ENCODE measurements at places on chromosomes 2 and 18.

DNA sequence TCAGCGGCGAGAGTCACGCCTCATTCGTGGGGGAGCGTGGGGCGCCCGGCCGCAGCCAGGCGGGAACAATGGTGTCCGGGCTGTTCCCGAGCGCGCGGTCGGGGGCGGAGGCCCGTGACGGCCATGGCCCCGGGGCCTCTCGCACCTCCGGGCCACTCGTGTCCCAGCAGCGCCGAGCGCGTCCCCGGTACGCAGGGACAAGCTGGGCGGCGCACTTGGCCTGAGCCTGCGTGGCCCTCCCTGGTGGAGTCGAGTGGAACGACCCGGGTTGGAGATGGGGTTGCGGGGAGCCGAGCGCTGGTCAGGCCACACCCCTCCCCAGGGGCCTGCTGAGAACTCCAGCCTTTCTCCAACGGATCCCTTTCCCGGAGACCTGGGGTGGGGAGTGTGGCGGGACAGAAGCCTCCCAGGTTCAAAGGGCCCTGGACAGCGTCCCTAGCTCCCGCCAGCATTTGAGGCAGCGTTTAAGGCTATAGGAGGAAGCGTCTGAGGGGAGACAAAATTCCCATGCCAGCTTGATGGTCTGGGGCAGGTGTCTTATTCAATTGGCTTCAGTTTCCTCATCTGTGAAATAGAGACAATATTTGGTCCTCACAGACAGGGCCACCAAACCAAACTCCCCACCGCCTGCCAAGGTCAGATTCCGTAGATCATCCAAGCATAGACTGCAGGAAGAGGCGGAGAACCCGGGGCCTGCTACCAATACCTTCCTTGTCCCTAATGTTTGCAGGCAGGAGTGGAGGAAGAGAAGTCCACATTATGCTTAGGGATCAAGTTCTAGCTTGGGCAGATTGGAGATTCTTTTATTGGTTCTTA, 553 bp downstream of the CNDP2 start:
- DNase-seq: no peak

GRCh38 chr18:8780227-8780626, 74.9 kb downstream of the MTCL1 start:
- DNase-seq: no peak

DNA sequence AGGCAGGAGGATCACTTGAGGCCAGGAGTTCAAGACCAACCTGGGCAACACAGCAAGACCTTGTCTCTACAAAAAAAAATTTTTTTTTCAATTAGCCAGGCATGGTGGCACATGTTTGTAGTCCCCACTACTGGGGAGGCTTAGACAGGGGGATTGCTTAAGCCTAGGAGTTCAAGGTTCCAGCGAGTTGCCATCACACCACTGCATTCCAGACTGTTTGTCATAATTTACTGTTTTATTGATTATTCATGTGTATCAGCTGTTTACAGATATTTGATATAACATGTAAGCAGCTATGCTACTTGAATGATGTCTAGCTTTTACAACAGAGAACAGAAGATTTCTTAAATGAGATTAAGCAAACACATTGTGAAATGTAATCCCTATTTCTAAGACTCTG, 35.3 kb downstream of the DSG2 start:
- no peak for DNase-seq

DNA sequence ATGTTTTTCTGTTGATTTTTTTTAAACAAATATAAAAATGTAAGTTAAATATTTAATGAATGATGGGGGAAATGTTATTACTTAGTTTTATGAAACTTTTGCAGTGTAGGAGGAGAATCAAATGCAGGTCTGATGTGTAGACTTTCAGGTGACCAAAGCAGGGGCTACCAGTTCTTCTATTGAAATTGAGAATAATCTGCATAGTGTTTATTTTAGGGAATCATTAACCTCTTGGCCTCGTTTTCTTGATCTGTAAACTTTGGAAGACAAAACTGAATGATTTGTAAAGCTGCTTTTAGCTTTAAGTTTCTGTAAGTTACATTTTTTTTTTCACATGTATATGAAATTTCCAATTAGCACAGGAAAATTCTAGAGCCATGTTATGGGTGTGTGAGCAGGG, 99.2 kb downstream of the R3HDM1 start:
- DNase-seq: no peak

GRCh38 chr18:50240080-50240563, 26.2 kb downstream of the CFAP53 start:
- no peak for DNase-seq

DNA sequence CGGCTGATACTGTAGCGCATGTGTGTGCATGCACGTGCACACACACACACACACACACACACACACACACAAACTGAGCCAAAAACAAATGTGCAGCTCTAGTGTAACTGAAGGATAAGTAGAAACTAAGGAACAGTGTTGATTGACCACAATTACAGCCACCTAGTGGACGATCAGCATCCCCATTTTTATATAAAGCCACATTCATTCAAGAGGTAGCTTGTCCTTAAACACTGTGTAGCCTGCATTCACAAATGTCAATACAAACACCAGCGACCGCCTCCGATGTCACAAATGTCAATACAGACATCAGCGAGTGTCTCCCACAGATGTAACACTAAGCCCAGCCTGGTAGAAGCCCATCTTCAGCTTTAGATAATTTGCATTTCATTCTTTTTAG, 167.4 kb downstream of the PTGR3 start:
- DNase-seq: no peak

DNA sequence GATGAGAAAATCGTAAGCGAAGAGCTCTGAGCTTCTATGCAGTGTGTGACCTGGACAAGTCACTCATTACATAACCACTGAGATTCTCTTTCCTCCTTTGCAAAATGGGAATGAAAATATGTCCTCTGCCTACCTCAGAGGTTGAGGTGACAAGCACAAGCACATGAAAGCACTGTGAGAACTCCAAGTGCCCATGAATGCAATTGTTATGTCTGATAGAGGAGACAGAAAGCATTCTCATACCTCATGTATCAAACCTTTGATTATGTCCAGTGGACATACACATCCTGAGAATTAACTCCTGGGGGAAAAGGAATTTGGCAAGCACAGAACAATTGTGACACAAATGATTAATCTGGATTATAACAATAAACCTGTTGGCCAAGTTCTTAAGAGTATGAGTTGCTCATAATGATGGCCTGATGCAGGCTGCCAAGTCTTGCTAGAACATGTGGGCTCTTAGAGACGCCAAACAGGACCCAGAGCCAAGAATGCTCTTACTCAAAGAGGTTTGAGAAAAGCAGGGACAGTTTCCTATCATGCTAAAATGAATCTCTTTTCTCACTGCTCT, 8.5 kb upstream of the RMDN2 start:
- DNase-seq: no peak

GRCh38 chr2:42147641-42148274, 21.4 kb upstream of the EML4 start:
- DNase-seq: no peak

GRCh38 chr2:171347591-171348032, 86.2 kb downstream of the METTL8 start:
- no peak for DNase-seq

GRCh38 chr2:153476816-153477635, 1.5 kb downstream of the RPRM start:
- peak; percentile 45 for DNase-seq

DNA sequence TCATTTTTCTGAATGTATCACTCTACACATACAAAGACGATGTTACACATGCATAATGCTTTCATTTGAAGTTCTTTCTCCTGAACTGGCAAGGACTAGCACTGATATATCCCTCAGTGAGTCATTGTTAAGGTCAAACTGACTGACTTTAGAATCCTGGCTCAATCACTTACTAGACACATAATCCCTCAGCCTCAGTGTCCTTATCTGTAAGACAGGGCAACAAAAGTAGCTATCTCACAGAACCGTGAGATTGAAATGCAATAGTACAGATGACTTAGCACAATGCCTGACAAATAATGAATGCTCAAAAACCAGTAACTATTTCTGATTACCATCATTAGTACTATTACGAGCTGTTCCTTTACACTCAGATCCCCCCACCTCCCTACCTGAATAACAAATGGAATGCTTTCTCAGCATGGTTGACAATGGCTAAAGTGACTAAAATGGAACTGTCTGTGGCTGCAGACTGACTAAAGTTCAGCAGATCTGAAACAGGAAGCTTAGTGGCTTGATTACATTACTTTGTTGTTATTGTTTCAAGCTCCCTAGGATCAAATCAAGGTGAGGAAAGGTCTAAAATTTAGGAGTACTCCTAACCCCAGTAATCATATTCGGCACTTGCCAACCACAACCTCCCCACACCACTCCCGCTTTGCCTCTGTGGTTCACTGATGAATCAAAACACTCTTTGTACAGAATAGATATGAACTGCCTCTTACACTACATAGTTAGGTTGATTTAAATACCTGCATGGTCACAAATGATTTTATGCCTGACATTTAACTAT, 35.8 kb upstream of the CACNB4 start:
- no peak for DNase-seq

- DNase-seq: no peak
Observed at GRCh38 chr2:66781804-66782203, 346.9 kb downstream of the MEIS1 start.

GRCh38 chr2:213500881-213501280, 216.6 kb downstream of the SPAG16 start:
- DNase-seq: no peak

DNA sequence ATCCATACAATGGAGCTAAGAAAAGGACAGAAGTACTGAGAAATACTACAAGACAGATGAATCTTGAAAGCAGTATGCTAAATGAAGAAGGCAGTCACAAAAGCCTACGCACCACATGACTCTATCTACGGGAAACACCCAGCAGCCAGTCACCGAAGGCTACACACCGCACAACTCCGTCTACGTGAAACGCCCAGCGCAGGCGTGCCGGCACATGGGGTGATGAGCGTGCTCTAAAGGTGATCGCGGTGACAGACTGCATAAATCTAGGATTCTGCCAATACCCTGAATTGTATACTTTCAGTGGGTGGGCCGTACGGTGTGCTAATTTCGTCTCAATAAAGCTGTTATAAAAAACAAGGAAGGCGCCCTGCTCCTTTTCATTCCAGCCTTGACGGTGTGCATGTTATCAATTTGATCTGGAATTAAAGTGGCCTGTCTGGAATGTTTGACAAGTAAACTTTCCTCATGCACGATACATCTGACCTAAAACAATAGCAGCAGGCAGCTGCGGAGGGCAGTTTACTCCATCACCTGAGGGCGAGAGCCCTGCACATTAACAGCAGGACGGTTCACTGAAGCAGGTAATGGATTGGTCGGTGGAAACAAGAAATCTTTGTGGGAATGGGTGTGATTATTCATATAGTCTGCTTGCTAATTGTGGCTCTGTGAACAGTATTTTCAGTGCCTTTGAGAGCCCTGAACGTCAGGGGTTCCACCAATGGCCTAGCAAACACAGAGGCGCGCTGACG, 86.2 kb upstream of the SALL3 start:
- DNase-seq: no peak

DNA sequence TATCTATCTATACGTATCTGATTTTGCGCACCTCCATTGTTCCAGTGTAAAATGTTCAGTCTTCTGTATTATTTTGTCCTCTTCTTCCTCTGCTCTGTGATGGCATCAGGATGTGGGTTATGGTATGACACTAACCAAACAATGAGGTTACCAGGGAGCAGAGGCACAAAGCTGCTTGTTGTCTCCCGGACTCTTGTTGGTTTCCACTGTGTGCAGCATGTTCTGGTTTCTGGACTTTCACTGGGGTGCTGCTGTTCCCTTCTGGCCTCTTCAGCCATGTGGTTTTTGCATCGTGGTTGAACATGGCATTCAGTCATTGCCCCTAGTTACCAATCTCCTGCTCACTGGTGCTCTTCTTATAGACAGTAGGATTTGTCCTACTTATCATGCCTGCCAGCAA, 665.9 kb downstream of the CBLN2 start:
- DNase-seq: no peak

DNA sequence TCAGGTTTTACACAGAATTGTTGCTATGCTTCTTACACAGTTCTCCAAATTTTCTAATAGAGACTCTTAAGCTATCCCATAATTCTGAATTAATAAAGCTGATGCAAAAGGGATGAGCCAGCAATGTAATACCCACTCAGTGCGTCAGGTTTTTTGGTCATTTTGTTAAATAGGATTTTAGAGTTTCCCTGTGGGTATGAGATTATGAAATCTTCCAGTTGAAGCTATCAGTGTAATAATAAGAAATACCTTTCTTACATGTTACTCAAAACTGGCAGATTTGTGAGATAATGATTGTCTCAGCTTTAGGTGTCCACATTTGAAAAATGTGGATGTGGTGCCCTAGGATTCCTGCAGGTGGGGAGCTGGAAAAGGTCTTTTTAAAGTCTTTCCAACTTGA, 44.5 kb downstream of the SOCS6 start:
- no peak for DNase-seq

DNA sequence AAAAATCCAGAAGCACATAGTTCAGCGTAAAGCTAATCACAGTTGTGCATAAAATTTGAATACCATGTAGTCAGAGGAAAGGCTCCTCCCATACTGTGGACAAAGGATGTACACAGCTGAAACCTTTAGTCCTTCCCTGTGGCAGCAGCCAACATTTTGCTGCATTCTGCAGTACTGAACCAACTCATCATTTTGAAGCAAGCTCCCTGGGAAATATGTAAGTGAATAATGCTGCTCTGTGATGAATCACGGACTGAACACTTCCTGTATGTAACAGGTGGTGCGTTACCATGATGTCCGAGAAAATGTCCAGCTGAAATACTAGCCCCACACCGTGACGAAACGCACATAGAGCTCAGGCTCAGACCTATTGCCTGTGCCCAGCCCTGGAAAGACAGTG, 421.1 kb upstream of the RAB12 start:
- DNase-seq: no peak

GRCh38 chr18:22219568-22220355, 50.4 kb downstream of the GATA6 start:
- no peak for DNase-seq

- DNase-seq: peak; percentile 86
Observed at GRCh38 chr2:38947241-38948239, 57.9 kb downstream of the ARHGEF33 start.

- DNase-seq: no peak
Observed at GRCh38 chr2:144512470-144512869, 7.4 kb downstream of the ZEB2 start.

- no peak for DNase-seq
Observed at GRCh38 chr18:70132999-70133398, 72.5 kb downstream of the RTTN start.

DNA sequence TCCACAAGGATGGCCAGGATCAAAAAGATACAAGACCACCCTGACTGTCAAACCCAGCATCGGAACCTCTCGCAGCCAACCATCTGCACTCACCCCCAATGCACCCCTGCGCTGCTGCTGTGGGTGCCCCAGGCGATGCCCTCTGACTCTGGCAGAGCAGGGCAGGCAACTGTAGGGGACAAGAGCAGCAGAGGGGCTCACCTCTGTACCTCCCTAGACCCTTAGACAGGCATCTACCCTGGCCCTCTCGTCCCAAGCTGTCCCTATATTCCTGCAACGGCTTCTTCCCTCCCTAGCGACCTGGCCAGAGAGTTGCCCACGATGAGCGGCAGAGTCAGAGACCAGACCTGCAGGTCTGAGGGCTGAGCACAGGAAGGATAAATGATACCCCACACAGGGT, 128.2 kb downstream of the HDAC4 start:
- no peak for DNase-seq
